Mucosa of gallbladder (tissue), 1 donor: ENCODE measurements at places on chromosomes 12 and 14. TPM values are rescaled to one million over a fixed set of nuclear protein-coding genes. Genes with fewer than 3 reads are reported as not detected.

DNA sequence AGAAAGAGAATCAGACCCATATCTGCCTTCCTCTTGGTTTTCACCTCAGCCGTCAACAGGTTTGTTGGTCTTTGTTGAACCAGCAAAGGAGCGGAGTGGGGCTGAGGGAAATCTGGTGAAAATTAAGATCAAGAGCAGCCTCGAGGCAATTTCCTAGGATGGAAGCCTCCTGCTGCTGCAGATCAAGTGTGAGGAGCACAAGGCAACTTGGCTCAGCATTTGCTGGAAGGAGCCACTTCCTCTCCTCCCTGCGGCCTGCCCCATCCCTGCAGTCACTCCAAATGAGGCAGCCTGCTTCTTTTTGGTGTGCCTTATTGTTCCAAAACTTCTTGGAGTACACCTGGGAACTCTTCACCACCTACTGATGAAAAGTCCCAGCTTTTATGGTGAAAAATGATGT is 4.9 kb downstream of the TC2N start:
- no peak for DNase-seq

- no peak for DNase-seq
Observed at GRCh38 chr12:25793196-25793595, 165.3 kb upstream of the RASSF8 start.

- no peak for DNase-seq
Observed at GRCh38 chr14:104698688-104699425, 9.4 kb downstream of the INF2 start.

Gene USP44
- 2.9 TPM for total RNA-seq

- DNase-seq = no peak
Observed at GRCh38 chr14:58659061-58659460, 21.3 kb downstream of the DACT1 start.

GRCh38 chr14:69650948-69651369 is 39.6 kb downstream of the SUSD6 start:
- no peak for DNase-seq

DNA sequence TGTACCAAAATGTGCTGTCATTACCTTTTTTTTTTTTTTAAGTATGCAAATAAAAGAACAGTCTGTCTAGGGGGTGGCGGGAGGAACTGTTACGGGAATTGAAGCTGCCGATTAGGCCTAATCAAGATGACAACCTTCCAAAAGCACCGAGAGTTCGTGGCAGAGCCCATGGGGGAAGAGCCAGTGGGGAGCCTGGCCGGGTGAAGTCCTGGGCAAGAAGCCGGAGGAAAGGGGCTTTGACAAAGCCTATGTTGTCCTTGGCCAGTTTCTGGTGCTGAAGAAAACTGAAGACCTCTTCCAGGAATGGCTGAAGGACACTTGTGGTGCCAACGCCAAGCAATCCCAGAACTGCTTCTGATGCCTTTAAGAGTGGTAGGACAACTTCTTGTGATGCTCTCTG is 42.6 kb downstream of the ACTN1 start:
- no peak for DNase-seq

DNA sequence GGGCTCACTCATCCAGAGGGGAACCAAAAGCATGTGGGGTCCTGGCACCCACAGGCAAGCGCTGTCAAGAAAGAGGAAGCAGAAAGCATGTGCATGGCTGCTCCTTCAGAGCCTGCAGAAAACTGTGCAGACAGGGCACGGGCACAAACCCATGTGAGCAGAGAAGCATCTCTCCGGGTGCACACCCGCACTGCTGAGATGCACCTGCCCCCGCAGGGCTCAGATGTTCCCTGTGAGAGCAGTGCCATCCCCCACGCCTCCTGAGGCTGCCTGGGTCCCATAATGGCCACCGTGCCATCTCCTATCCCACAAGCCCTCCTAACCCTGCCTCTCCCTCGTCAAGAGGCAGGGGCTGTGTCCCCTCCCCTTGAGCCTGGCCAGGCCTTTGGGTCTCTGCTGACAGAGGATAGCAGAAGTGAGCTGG is 32.3 kb upstream of the INF2 start:
- no peak for DNase-seq

- DNase-seq = no peak
Observed at GRCh38 chr12:21585485-21585884, 19.2 kb downstream of the GYS2 start.

Gene FAM90A1
- 0.29 TPM for total RNA-seq

Gene GPD1
- total RNA-seq = 21.5 TPM

GRCh38 chr12:33529031-33529430 is 89.4 kb upstream of the SYT10 start:
- no peak for DNase-seq

- no peak for DNase-seq
Observed at GRCh38 chr12:47102406-47102805, 22.6 kb upstream of the AMIGO2 start.
